ENCODE measurements at places on chromosomes 11 and 22.
A peak's percentile ranks its signal among the peaks of the same experiment; 100 is the strongest.

- no peak for DNase-seq
Observed at GRCh38 chr11:124762624-124763155, 600 bp upstream of the ESAM start.

DNA sequence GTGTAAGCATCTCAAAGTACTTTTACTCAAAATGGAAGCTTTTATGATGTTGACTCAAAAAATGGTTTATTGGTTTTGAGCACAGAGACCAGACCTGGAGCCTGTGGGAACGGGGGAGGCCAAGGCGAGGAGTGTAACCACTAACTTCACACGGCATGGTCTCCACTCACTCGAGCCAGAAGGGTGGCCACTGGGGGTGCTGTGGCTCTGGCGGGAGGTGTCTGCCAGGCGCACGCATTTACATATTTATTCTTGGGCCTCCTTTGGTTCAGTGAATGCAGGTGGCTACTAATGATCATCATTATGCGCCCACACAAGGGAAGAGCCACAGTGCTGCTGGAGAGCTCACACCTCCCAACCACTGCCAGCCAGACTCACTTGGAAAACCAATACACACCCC lies 64.6 kb downstream of the FLRT1 start:
- DNase-seq = no peak

GRCh38 chr11:23769214-23769613 lies 727.6 kb upstream of the LUZP2 start:
- no peak for DNase-seq

DNA sequence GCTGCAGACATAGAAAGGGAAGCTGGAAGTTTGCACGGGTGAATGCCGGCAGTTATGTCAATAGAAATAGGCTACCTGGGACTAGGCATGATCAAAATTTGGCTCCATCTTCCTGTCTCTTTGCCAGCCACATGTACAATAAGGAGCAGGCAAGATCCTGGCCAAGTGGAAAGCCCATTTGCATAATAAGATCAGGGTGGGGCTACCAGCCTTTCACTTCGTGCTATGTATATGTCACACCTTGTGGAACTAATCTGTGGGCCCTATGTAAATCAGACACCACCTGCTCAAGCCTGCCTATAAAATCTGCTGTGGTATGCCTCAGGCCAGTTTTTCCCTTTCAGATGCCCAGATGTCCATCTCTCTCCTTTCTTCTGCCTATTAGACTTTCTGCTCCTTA lies 79.3 kb upstream of the DRD2 start:
- no peak for DNase-seq

GRCh38 chr11:64713016-64713707 lies 9.8 kb downstream of the NRXN2 start:
- DNase-seq = peak; percentile 67

DNA sequence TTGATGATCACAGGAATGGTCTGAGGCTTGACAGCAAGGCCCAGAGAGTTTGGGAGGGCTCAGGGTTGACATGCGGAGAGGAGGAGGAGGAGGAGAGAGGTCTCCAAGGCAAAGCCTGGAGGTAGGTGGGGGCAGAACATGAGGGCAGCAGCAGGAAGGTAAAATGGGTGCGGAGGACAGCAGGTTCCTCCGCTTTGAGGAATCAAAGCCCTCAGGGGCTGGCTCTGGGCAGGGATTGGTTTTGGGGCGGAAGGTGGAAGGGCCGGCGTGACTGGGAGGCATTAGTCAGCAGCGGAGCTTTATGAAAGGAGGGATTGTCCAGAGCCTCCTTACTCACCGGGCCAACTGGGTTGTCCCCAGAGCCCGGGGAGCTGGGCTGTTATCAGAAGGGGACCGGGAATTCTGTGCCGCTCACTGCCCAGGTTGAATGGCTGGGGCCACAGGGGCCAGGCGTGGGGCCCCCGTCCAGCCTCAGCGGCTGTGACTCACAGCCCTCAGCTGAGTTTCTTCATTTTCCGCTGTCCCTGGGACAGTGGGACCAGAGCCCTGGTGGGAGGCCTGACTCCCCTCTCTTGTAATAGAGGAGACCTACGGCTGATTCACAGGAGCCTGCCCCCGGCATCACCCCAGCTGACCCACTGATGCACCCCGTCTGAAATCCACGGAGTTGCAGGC lies 36.2 kb downstream of the LIF start:
- DNase-seq = no peak

- peak; percentile 57 for DNase-seq
Observed at GRCh38 chr11:8863838-8864237, 47.2 kb upstream of the AKIP1 start.

DNA sequence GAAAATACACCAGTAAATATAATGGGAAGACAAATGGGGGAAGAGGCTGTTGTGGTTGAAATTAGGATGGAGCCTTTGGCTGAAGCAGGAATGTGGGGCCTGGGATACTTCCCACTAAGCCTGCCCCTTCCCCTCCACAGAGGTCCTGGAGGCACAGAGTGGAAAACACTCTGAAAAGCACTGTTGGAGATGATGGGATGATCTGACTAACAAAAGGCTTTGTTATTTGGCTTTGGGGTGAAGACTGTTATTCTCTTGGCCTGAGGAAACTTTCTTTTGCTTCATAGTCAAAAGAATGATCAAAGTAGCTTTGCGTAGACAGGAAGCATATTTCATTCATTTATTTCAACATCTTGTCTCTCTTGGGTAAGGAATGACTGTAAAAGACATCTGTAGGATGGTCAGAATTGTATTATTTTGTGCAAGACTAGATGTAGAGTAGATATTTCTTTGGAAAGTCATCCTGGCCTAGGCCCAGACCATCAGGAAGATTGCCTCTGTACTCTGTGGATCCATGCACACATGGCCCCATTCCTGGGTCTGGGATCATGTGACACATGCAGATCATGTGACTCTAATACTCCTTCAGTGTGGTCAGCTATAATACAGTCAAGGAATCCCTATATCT lies 111.4 kb downstream of the SPON1 start:
- DNase-seq = peak; percentile 86

DNA sequence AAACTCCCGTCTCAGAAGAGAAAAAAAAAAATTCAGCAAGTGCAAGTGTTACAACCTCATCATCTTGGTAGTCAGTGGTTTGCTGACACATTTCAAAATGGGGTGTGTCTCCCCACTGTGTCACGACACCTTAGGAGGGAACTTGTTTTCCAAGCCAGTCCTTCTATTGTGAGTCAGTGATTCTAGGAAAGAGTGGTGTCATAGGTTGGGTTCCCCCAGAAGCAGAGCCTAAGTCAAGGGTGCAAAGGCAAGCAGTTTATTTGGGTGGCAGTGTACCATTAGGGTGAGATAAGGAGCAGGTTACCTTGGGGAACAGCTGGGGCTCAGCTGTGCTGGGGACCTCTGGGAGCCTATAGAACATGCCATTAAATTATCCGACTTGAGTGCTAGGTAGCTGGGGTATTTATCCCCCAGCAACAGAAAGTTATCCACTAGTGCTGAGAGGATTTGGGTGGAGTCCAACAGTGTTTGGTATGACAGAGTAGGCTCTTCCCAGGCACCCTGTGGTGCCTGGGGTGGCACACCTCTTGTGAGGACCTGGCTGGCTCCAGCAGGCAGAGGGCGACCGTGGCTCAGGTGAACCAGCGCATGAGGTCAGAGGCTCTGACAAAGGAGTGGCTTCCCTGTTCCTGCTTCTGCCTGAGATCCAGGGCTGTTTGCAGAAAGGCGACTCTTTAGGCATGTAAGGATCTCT lies 41.7 kb downstream of the KIAA1671 start:
- peak; percentile 87 for DNase-seq

DNA sequence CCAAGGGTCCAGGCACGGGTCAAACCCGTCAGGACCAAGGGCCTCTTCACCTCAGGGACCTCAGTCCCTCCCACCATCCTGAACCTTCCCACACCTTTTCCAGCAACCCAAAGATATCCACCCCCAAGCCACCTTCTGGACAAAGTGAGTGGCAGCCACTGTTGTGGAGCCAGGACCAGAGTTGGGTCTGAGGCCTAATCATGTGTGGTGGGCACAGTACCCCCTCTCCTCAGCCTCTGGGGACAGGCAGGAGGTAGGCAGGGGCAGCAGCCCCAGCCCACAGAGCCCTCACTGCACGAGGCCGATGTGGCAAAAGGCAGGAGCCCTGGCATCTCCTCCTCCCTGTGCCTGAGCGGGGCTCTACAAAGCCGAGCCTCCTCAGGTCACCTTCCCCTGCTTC lies 2.5 kb downstream of the KCNJ11 start:
- DNase-seq = no peak

DNA sequence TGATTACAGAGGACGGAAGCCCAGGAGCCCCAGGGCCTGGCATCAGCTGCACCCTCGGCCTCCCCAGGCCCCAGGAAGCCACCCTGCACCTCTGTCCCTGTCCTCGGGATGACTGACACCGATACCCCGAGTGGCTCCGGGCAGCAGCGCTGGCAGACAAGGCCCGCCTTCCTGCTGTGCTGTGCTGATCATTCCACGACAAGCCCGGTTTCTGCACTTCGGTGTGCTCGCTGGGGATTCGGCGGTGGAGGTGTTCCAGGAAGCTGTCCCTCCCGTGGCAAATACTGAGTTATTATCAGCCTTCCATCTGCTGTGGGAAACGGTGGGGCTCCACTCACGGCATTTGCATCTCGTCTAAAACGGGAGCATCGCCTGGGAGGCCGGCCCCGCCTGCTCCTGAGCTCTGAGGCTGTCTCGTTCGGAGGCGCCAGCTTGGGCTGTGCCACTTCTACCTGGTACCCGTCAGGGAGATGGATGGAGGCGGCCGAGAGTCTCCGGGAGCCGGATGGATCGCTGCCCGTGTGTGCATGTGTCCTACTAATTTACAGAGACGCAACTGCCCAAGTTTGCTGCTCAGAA lies 506.1 kb downstream of the BRD1 start:
- DNase-seq = peak; percentile 4

- DNase-seq = peak; percentile 66
Observed at GRCh38 chr22:46069521-46070214, 80.7 kb upstream of the PPARA start.

DNA sequence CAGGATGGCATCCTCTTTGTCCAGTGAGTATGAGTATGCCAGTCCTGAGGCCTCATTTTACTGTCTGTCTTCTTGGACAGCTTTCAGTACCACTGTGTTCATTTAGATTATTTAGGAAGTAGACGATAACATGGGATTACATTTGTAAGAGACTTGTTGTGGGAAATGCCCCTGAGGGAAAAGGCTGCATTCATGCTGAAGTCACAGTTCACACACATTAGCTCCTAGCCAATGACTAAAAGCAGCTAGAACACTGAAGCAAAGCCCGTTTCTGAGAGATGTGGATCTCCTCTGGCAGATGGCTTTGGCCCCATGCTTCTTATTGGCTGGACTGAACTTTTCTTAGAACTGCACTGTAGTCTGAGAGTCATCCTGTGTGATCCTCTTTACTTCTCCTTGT lies 242.4 kb downstream of the FAM76B start:
- DNase-seq = no peak

DNA sequence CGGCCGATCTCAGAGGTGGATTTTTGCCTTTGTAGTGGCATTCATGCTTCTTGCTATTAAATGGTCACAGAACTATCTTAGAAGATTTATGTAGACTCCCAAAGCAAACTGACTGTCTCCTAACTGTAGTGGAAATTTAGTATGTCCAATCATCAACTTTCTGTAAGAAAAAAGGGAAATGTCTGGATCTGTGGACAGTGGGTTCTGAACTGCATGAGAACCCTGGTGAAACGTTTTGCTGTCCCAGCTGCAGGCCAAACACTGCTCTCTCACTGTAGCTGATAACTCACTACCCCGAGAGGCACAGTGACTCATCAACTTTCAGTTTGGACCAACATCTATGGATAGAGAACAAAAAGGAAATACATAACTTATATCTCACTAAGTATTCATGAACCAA lies 387.1 kb downstream of the SOX6 start:
- peak; percentile 66 for DNase-seq

- DNase-seq = no peak
Observed at GRCh38 chr11:646214-646613, 9.1 kb downstream of the DRD4 start.

GRCh38 chr22:25829237-25829636 lies 87.2 kb downstream of the MYO18B start:
- DNase-seq = no peak

- peak; percentile 30 for DNase-seq
Observed at GRCh38 chr11:13053255-13053917, 44.3 kb downstream of the RASSF10 start.

DNA sequence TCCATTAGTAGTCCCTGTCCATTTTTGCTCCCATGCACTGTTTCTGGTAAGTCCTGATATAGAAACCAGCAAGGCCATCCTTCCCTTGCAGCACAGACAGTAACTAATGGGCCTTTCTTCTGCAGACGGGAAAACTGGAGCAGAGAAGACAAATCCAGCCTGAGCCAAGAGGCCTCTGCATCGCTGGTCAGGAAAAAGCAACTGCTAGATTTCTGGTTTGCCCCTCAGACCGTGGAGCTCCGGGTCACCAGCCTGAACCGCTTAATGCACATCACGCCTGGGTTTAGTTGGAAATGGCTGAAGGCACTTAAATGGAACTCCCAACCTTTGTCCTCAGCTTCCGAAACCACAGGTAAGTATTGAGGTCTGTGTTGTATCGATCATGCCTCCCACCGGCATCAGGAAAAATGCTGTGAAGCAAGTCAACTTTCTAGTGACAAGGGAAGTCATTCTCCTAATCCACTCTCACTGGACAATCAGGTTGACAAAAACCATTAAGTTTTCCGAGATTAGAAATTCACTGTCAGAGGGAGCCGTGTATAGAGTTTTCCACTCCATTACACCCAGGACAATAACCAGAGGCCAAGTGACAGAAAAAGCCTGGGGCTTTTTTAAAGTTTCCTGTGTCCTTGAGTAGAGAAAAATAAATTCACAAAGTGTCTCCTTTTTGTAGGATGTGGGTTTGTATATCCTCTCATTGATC lies 14.8 kb upstream of the LMO2 start:
- DNase-seq = no peak

- no peak for DNase-seq
Observed at GRCh38 chr11:123235117-123235655, 40.1 kb upstream of the CLMP start.

- DNase-seq = peak; percentile 95
Observed at GRCh38 chr11:79413268-79413667, 27.6 kb downstream of the TENM4 start.

- peak; percentile 94 for DNase-seq
Observed at GRCh38 chr22:37303821-37304274, 21.5 kb downstream of the CYTH4 start.

- no peak for DNase-seq
Observed at GRCh38 chr11:71120471-71120896, 131.9 kb downstream of the SHANK2 start.

- DNase-seq = no peak
Observed at GRCh38 chr11:27464909-27465308, 7.7 kb downstream of the LGR4 start.
